ENCODE measurements at places on chromosomes 4 and X. TPM values are rescaled to one million over a fixed set of nuclear protein-coding genes. Genes with fewer than 3 reads are reported as not detected.

- no peaks in the 10 kb centered on the region for H3K27me3 ChIP-seq
- H3K27ac ChIP-seq, result no peak within 1 kb of the TSS
- H3K36me3 ChIP-seq, result no peaks in the 10 kb centered on the region
- DNase-seq, result no peak
These were observed at the start of gene TASL for GRCh38 chrX:30577362-30577991. Gene TASL (minus strand): TSS chrX:30577766. CDS start chrX:30560355, 17,411 bp downstream.

GRCh38 chr4:28555866-28556265 lies 1695.2 kb downstream of the STIM2 start:
- H3K27me3 ChIP-seq, result no peaks in the 10 kb centered on the region
- DNase-seq, result no peak
- no peak overlapping the region for H3K27ac ChIP-seq
- no peaks in the 10 kb centered on the region for H3K36me3 ChIP-seq
- H3K4me3 ChIP-seq, result no peak overlapping the region

The TSPAN7 gene
- 52.4 TPM for total RNA-seq

The PAGE2 gene
- not detected for total RNA-seq

DNA sequence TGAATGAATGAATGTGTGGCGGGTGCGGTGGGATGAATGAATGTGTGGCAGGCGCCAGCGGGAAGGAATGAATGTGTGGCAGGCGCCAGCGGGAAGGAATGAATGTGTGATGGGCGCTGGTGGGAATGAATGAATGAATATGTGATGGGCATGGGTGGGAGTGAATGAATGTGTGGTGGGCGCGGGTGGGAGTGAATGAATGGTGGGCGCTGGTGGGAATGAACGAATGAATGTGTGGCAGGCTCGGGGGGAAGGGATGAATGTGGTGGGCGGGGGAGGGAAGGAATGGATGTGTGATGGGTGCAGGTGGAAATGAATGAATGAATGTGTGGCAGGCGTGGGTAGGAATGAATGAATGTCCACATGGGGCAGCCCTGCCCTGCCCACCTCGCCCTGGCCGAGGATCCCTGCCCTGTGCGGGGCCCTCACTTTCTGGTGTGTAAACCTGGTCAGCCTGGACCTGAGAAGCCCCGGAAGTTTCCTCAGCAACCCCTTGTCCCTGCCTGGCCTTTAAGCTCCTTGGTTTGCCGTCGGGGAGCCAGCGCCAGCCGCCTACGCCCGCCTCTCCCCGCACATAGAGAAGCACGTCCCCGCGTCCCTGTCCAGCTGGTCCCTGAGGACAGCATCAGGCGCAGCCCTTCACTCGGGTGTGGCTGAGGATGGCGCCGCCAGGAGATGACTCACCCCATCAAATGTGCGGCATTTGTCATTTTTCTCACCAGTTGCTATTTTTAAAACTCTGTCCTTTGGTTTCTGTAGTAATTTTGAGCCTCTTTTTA lies 112.8 kb upstream of the LRPAP1 start:
- no peaks in the 10 kb centered on the region for H3K36me3 ChIP-seq
- no peak overlapping the region for H3K27ac ChIP-seq
- no peak for DNase-seq
- no peaks in the 10 kb centered on the region for H3K4me1 ChIP-seq

- no peak overlapping the region for H3K4me3 ChIP-seq
- DNase-seq, result no peak
- H3K27me3 ChIP-seq, result no peaks in the 10 kb centered on the region
- H3K36me3 ChIP-seq, result no peaks in the 10 kb centered on the region
These were observed 46.8 kb upstream of the FAM9C start for GRCh38 chrX:13091111-13091765.

GRCh38 chr4:40202474-40202873 lies 5.6 kb downstream of the RHOH start:
- H3K4me3 ChIP-seq, result no peak overlapping the region
- H3K36me3 ChIP-seq, result no peaks in the 10 kb centered on the region
- DNase-seq, result no peak
- H3K27ac ChIP-seq, result no peak overlapping the region
- H3K4me1 ChIP-seq, result no peaks in the 10 kb centered on the region

The TMEM47 gene
- 42.6 TPM for total RNA-seq

DNA sequence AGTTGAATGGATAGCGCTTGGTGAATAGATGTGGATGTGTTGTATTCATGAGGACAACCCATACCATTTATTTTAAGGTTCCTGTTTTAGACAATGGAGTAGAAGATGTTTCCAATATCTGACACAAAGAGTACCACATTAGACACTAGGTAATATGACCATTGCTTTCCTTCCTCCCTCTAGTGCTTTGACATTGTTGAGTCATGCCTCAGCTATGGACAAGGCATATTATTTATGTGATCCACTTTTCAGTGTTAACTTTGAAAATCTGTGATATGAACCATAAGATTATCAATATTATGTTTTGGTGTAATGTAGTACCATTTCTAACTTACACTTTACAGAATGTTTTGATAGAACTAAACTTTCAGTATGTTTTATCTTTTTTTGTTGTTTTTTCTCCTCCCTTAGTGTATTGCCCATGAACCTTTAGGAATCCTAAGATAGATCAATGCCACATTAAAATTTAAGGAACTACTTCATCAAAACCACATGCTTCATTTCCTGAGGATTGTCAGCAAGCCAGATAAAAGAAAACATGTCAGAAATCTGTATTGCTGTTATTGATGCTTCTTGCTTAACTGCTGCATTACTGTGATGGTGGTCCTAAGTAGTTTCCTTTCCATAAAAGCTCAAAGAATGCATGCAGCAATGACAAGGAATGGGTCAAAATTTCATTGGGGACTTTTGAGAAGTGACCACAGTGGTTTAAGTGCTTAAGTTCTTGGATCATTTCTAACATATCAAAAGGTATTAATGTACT lies 105.0 kb downstream of the PCDH7 start:
- no peak overlapping the region for H3K27ac ChIP-seq
- H3K27me3 ChIP-seq, result no peaks in the 10 kb centered on the region
- DNase-seq, result no peak
- H3K4me3 ChIP-seq, result no peak overlapping the region
- H3K36me3 ChIP-seq, result no peaks in the 10 kb centered on the region

The TNIP3 gene
- total RNA-seq, result 3.4 TPM

The GYPB gene
- 16.7 TPM for total RNA-seq

The SLC6A14 gene
- total RNA-seq, result 38.0 TPM

The MID2 gene
- 15.6 TPM for total RNA-seq

- no peak for DNase-seq
- H3K4me3 ChIP-seq, result no peak overlapping the region
- no peak overlapping the region for H3K27ac ChIP-seq
- no peaks in the 10 kb centered on the region for H3K36me3 ChIP-seq
- no peaks in the 10 kb centered on the region for H3K27me3 ChIP-seq
These were observed 197.6 kb downstream of the SCFD2 start for GRCh38 chr4:53168228-53168627.
